ENCODE measurements at places on chromosomes 12 and 14.

GRCh38 chr12:85152311-85152729 lies 116.2 kb downstream of the LRRIQ1 start:
- DNase-seq, result no peak

DNA sequence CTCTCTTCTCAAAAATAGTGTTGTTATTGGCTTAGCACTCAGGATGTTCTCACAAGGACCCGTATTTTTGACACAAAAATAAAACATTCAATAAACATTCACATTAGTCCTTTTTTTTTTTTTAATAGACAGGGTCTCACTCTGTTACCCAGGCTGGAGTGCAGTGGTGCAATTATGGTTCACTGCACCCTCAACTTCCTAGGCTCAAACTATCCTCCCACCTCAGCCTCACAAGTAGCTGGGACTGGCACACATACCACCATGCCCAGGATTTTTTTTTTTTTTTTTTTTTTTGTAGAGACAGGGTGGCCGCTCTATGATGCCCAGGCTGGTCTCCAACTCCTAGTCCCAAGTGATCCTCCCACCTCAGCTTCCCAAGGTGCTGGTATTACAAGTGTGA lies 27.0 kb downstream of the PPP1R13B start:
- DNase-seq, result no peak

- DNase-seq, result no peak
These were observed 93.2 kb downstream of the FBXW8 start for GRCh38 chr12:117003883-117004404.

- no peak for DNase-seq
These were observed 602 bp downstream of the CHFR start for GRCh38 chr12:132886529-132887477.

- DNase-seq, result no peak
These were observed 92.3 kb upstream of the EVL start for GRCh38 chr14:99972748-99973466.

DNA sequence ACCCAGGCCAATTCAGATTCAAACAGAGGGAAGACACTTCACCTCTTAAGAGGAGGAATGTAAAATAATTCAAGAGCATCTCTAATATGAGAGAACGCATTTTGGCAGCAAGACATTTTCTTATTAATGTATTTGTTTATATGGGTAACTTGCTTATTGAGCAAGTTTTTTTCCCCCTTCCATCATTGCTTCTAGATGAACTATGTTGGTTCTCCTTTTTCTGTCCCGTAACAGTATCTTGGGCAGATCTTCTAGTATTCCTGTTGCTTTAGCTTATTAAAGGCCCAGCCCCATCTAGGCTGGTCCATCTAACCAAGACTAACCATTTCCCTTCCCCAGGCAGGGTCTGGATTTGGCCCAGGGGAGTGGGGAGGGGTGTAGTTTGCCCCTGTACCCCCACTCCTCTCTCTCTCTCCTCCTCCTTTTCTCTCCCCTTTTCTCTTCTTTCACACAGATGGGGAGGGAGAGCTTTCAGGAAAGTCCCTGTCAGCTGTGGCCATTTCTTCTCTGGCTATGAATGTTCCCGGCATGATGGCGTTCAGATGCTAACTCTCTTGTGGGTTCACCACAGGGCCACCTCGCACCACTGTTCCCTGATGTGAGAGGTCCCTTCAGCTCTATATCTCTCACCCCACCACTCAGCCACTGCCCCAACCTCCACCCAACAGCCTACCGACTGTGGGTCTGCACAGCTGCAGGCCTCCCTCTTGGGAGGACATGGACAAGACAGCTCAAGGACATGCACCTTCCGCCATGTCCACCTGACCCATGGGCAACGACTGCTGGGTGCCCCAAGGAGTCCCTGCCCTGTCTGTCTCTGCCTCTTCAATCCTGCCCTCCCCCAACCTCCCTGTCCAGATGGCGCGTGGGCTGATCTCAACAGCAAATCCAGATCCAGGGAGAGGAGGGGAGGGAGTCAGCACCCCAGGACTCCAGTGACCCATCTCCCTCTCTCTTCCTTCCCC lies 15.8 kb upstream of the RPS6KL1 start:
- no peak for DNase-seq

GRCh38 chr14:24426912-24427536 lies 2.4 kb downstream of the CBLN3 start:
- DNase-seq, result no peak

- no peak for DNase-seq
These were observed 173.3 kb downstream of the PPM1H start for GRCh38 chr12:62761658-62762057.

- DNase-seq, result no peak
These were observed at the start of gene EFS for GRCh38 chr14:23365036-23365731. Gene EFS, minus strand, starts transcription at chr14:23365172. Its CDS starts 147 bp downstream, at chr14:23365025.

- no peak for DNase-seq
These were observed 58.9 kb downstream of the GALNT9 start for GRCh38 chr12:132270516-132270915.

- no peak for DNase-seq
These were observed 74.3 kb upstream of the OTX2 start for GRCh38 chr14:56884617-56885016.

DNA sequence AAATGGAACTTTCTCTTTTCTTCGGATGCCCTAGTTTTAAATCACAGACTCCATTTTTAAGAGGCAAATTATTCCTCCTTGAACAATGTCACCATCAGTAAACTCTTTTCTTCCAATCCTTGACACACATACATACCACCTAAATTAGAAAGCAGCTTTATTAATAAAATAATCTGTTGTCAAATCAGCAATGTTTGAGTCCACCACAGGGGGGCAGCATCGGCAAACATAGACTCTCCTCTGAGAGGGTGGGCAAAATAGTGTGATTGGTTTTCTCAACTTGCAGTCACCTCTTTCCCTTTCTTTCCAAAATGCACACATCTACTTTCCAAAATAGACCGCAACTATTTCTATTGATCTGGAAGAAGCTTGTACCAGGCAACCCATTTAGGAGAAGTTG lies 438.4 kb upstream of the OR4E1 start:
- no peak for DNase-seq

DNA sequence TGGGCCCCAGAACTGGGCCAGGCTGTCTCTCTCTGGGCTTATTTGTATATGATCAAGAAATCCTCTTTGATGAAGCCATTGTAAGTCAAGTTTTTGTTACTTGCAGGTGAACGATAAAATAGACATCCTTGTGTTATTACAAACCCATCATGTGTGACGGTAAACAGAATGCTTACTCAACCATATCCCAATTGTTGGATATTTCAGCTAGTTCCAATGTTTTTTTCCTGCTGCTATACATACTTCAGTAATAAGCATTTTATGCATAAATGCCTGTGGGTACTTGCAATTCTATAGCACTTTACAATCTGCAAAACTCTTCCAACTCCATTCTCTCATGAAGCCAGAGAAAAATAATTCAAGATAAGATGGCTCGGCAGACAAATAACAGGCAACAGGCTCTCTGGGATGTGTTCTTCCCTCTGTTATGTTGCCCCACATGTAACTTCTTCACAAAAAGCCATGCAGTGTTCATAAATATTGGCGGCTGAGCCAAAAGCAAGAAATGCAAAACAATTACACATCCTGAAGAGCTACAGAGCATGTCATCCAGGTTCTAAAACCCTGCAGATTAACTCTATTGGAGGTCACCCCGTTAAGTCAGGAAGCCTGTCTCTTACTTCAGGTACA lies 69.5 kb downstream of the CLMN start:
- no peak for DNase-seq

- no peak for DNase-seq
These were observed 68.3 kb upstream of the FICD start for GRCh38 chr12:108446766-108447165.

DNA sequence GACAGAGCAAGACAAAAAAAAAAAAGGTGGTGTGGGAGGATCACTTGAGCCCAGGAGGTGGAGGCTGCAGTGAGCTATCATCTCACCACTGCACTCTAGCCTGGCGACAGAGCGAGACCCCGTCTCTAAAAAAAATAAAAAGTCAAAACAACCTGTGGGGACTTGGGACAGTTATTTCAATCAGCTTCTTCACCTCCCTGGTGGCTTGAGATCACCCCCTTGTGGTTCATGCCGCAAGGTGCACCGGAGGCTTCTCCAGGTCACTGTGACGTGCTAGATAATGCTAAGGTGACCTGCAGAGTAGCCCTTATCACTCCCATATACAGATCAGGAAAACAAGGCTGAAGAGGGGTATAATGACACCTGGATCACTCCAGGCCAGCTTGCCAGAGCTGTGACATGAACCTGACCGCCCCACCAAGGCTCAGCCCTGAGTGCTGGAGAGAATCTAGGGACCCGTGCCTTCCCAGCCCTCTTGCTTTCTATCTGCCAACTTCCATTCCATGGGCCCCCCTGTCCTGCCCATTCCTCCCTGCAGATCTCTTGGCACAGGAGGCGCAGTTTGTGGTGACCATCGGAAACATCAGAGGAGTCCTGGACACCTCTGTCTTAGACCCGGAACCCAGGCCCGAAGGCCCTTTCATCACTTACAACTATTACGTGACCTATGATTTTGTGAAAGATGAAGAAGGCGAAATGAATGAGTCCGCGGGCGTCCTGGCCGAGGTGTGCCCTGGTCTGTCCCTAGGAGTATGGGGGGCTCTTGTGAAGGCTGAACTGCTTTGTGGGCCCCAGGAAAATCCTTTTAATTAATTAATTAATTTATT lies 8.1 kb downstream of the LRRC43 start:
- DNase-seq, result no peak

GRCh38 chr12:120490833-120491512 lies 4.9 kb upstream of the DYNLL1 start:
- DNase-seq, result no peak

- DNase-seq, result no peak
These were observed 24.0 kb downstream of the CCDC85C start for GRCh38 chr14:99579903-99580571.

GRCh38 chr12:6752167-6752920 lies 597 bp downstream of the MLF2 start:
- peak; percentile 60 for DNase-seq

- no peak for DNase-seq
These were observed 58.6 kb downstream of the SLC38A1 start for GRCh38 chr12:46209914-46210872.

DNA sequence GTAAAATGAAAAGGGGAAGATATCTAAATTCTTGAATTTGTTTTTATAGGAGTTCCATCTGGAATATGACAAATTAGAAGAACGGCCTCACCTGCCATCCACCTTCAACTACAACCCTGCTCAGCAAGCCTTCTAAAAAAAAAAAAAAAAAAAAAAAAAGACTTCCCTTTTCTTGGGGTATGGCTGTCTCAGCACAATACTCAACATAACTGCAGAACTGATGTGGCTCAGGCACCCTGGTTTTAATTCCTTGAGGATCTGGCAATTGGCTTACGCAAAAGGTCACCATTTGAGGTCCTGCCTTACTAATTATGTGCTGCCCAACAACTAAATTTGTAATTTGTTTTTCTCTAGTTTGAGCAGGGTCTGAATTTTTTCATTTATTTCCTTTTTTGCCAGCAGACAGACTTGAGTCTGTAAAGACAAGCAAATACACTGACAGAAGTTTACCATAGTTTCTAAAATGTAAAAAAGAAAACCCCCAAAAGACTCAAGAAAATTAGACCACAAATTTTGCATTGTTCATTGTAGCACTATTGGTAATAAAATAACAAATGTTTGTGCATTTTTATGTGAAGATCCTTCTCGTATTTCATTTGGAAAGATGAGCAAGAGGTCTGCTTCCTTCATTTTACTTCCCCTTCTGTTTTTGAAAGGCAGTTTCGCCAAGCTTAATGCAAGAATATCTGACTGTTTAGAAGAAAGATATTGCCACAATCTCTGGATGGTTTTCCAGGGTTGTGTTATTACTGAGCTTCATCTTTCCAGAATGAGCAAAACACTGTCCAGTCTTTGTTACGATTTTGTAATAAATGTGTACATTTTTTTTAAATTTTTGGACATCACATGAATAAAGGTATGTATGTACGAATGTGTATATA lies 12.1 kb upstream of the KCNMB4 start:
- no peak for DNase-seq

GRCh38 chr14:55327179-55327578 lies 56.0 kb downstream of the FBXO34 start:
- DNase-seq, result no peak

GRCh38 chr12:74415633-74416032 lies 122.0 kb upstream of the ATXN7L3B start:
- no peak for DNase-seq

GRCh38 chr12:52125476-52125900 lies 46.0 kb downstream of the SMIM41 start:
- DNase-seq, result peak; percentile 55

GRCh38 chr12:72075891-72076557 lies 137.4 kb downstream of the TPH2 start:
- no peak for DNase-seq

DNA sequence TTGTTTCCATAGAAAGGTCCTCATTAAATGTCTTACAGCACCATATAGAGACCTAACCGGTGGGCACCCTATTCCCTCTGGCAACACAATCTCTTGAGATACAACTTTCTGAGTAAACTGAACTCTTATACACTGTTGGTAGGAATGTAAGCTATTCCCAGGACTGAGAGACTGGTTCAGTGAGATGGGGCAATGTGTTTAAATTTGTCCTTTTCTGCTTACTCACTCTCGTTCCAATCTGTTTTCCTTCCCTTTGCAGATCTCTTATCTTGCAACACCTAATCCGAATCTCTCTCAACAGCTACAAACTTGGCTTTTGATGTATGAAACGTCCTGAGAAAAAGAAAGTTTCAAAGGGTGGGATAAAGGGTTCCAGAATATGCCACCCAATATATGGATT lies 26.1 kb upstream of the ETV6 start:
- no peak for DNase-seq

- no peak for DNase-seq
These were observed 91.8 kb upstream of the USP15 start for GRCh38 chr12:62168411-62168810.

DNA sequence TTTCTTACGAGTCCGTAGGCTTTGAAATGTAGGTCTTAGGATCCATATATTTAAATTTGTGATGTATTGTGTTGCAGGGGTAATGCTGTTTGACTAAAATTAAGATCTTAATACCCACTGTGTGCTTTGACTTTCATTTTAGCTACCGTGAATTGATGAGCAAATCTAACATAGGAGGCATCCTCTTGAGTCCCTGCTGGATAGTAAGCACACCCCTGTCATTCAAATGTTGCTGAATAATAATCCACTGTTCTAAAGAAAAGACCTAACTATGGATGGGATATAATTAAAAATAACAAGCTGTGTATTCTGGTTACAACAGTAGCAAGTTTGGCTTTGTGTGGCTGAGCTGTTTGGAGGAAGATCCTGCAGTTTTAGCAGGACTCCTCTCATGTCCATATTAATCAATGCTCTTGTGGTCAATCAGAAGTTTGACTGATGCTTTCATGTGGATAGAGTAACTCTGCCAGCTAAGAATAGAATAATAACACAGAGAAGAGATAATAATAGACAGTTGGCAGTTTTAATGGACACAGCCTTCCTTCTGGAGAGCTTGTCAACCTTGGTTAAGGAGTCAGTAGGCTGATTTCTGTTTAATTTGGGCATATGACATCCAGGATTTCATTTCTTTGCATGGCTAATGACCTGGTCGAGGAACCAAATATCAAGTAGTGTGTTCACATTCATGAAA lies 148.1 kb upstream of the MIS18BP1 start:
- no peak for DNase-seq

GRCh38 chr12:31896514-31897039 lies 62.6 kb upstream of the RESF1 start:
- DNase-seq, result no peak

GRCh38 chr12:124898923-124899294 lies 15.5 kb downstream of the UBC start:
- no peak for DNase-seq

Measured in right atrium auricular region (tissue), 2 donors.